Effector memory CD4-positive, alpha-beta T cell (primary cell): ENCODE measurements at places on chromosomes 2 and 18.

DNA sequence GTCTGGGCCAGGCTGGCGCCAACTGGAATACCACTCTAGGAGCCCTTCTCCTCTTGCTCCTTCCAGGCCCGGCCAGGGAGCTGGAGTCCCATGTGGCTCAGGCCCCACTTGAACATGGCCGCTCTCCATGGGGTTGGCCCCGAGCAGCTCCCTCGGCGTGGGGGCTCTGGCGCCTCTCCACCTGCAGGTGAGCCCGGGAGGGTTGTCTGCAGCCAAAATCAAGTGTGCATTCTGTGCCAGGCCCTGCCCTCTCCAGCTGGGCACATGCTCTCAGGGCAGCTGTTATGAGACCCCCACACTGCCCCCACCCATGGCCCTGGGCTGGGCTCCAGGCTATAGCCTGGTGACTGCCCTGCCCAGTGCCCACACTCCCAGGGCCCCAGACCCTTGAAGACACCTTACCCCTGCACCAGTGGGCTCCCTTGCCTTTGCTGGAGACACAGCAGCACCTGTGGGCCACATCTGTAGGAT lies 45.8 kb upstream of the HS6ST1 start:
- DNase-seq: no peak

DNA sequence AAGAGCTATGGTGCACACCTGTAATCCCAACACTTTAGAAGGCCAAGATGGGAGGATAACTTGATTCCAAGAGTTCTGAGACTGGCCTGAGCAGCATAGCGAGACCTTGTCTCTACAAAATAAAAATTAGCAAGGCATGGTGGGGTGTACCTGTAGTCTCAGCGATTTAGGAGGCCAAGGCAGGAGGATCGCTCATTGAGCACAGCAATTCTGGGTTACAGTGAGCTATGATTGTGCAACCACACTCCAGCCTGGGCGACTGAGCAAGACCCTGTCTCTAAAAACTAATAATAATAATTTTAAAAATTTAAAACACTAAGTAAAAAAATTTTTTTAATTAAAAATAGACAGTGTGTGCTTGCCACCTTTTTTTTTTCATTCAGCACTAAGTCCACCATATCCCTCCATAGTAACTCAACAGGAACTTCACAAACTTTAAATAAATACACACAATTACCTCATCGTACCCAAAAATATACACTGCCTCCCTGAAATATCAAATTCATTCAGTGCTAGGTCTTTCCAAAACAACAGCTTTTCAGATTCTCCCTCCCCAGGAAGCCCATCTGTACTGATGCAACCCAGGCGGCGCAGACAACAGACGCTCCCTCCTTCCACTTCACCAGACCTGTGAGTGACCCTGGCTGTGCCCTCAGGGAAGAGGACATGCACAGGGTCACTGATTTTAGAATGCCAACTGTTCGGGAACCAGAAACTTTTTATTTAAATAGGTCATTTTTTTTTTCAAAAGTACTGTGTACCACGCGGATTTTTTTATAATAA lies 29.6 kb downstream of the FAM168B start:
- no peak for DNase-seq

- DNase-seq: no peak
These were observed 16.3 kb downstream of the ALLC start for GRCh38 chr2:3674066-3674845.

GRCh38 chr2:17958466-17959092 lies 80.1 kb downstream of the KCNS3 start:
- no peak for DNase-seq

- DNase-seq: no peak
These were observed 892 bp downstream of the CELF4 start for GRCh38 chr18:37564711-37565100.

- no peak for DNase-seq
These were observed 39.9 kb downstream of the KIF1A start for GRCh38 chr2:240780023-240780700.

DNA sequence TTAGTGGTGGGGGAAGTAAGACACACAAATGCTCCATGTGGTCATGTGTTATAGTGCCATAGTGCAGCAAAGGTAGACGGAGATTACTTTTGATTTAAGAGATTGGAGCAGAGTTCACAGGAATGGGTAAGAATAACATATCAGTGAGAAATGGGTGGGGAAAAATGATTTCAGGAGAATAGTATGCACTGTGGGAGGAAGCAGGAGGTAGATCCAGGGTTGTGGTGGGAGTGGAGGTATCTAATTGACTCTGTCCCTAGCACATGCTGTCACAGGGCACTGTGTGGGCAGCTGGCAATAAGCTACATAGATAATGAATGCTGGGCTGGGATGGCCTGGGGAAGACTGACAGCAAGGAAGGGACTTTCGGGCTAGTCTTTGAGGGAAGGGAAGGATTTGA lies 65.3 kb downstream of the STAT1 start:
- no peak for DNase-seq

DNA sequence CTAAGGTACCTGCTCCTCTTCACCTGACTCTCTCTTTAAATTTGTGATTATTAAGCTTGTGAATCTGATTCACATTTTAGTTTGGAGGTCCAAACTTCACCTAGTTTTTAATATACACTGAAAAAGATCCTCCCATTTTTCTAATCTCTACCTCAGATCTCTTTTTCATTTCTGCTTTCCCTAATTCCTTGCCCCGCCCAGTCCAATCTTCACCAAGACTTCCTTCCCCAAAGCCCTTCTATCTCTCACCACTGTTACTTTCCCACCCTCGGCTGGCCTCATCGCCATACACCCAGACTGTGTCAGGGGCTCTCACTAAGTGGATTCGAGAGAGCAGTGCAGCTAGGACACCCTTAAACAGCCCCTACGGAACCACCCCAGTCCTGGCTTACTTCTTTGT lies 40.0 kb downstream of the LBH start:
- no peak for DNase-seq

- no peak for DNase-seq
These were observed 2.1 kb upstream of the WNT6 start for GRCh38 chr2:218857371-218858137.

- DNase-seq: no peak
These were observed 13.9 kb downstream of the IL37 start for GRCh38 chr2:112924821-112925220.

DNA sequence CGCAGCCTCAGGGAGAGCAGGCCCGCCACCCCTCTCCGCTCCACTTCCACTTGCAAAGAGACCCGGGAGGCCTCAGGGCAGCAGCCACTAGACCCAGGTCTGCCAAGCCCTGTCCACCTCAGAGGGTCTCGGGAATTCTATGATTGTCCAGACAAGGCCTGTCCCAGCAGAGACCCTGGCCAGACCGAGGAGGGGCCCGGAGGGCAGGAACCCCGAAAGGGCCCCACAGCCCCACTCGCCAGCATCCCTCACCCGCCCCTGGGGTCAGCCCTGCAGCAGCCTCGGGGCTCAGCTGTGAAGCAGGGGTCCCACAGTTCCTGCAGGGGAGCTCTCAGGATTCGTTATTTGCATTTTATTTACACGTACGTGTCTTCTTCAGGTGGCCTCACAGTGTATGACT lies 269.5 kb downstream of the EIPR1 start:
- no peak for DNase-seq

DNA sequence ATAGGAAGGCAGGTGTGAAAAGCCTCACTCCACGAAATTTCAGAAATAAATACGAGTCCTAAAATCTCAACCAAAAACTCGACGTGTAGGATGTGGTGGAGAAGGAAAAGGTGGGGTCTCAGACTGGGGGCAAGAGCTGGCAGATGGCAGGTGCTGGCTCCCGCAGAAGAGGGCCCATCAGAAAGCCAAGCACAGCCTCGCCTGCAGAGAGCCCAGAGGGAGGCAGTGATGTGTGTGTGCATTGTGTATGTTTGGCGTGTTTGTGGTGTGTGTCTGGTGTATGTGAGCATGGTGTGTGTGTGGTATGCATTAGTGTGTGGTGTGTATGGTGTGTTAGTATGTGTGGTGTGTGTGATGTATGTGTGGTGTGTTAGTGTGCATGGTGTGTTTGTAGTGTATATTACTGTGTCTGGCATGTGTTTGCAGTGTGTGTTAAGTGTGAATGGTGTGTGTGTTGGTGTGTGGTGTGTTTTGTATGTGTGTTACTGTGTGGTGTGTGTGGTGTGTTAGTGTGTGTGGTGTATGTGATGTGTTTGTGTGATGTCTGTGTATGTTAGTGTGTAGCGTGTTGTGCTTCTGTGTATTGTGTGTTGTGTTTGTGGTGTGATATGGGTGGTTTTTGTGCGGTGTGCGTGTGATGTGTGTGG lies 116.5 kb downstream of the FAM168B start:
- no peak for DNase-seq

DNA sequence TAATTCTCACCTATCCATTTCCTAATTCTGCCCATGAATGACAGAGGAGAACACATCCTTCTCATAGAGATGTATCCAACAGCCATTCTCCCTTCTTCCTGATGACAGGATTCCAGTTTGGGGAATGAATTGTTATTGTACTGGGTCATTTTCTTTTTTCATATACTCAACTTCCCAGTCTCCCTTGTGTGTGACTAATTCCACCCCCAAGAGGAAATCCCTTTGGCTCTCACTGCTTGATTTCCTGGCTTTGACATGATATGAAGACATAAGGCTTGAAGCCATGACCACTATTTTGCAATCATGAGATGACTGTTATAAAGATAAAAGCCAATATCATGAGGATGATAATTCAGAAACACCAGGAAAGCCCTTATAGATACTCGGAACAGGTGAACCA lies 384.7 kb upstream of the ACVR2A start:
- no peak for DNase-seq

DNA sequence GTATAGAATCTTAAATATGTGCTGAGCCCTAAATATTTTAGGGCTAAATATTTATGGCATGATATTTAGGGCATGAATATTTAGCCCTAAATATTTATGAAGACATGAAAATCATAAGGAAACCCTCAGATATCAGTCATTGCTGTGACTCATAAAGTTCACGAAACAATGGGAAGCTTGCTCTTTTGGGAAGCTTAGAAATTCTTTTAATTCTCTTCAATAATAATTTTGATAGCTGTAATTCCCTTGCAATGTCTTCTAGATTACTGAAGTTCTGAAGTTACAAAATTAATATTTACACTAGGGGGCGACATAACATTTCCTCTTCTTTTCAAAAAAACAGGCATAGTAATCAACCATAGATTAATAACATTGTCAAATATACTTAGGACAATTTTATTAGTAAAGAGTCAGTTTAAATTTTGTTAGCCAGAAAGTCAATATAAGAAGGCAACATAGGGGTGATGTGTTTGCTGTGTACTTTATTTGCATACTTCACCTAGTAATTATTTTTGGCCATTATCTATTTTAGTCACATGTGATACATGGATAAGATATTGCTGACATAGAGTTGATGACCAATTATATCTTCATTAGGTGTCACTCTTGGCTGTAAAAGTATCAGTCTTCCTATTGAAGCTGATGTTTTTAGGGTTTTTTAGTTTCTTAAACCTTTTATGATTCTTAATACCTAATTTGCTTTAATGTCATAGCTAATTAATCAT lies 13.2 kb downstream of the ZNF804A start:
- DNase-seq: no peak

DNA sequence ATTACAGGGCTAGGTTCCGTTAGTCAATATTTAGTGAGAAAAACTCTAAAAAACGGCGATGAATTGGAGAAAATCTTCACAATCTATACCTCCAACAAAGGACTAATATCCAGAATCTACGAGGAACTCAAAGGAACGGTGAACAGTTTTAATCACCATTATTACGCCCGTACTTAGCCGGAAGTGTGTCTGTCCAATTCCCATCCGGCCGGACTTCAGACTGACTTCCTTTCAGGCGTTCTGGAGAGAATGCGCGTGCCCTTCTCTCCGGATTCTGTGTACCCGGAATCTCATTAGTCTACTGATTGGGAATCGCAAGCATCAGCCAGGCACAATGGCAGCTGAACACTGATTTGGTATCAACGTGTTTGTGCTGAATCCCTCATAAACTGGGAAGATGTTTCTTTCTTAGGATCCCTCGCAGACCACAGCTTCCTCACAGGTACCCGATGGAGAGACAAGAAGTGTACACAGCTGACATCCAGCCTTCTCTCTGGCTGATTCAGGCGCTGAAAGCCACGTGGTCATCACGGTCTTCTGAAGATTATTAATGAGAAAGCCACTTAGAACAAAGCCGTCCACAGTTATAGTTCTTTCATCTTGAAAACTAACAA lies 239.9 kb downstream of the ZNF516 start:
- DNase-seq: no peak

GRCh38 chr18:35525795-35526494 lies 28.2 kb upstream of the INO80C start:
- no peak for DNase-seq
